Hematopoietic multipotent progenitor cell (in vitro differentiated cells): ENCODE measurements at places on chromosomes 16 and 17. TPM values are rescaled to one million over a fixed set of nuclear protein-coding genes. Genes with fewer than 3 reads are reported as not detected.

The CHST4 gene
- total RNA-seq, result not detected

The C17orf113 gene
- 12.9 TPM for total RNA-seq

The SPAG5 gene
- total RNA-seq, result 6.2 TPM

The ABI3 gene
- total RNA-seq, result 0.54 TPM

The TTYH2 gene
- 13.5 TPM for total RNA-seq

The C16orf86 gene
- total RNA-seq, result 15.9 TPM

The ITGAX gene
- total RNA-seq, result 18.6 TPM

The NPIPB8 gene
- not detected for total RNA-seq

The EVI2A gene
- 13.7 TPM for total RNA-seq

The G6PC1 gene
- total RNA-seq, result not detected

The CIITA gene
- total RNA-seq, result 88.6 TPM

The PRSS27 gene
- 3.2 TPM for total RNA-seq

The OVCA2 gene
- 18.9 TPM for total RNA-seq

The WFDC1 gene
- 2.4 TPM for total RNA-seq

The DOK4 gene
- total RNA-seq, result 17.0 TPM

The DPH1 gene
- 89.7 TPM for total RNA-seq

The SCGB1C2 gene
- not detected for total RNA-seq

The TBC1D3H gene
- total RNA-seq, result not detected

The KRT36 gene
- total RNA-seq, result not detected

The CSH1 gene
- not detected for total RNA-seq

The TBC1D3D gene
- total RNA-seq, result not detected

The PRR29 gene
- total RNA-seq, result 1.6 TPM

The COG7 gene
- 28.0 TPM for total RNA-seq

The CARD14 gene
- not detected for total RNA-seq

The PRSS8 gene
- not detected for total RNA-seq

The SLC38A8 gene
- total RNA-seq, result not detected

The SHBG gene
- total RNA-seq, result not detected

The KRT40 gene
- total RNA-seq, result not detected

The NPIPB6 gene
- total RNA-seq, result 1.1 TPM

The EVPLL gene
- total RNA-seq, result not detected

The KCTD19 gene
- 0.54 TPM for total RNA-seq

The PPM1E gene
- total RNA-seq, result under 0.01 TPM

The PIRT gene
- total RNA-seq, result not detected

The RRAD gene
- total RNA-seq, result 0.27 TPM

The TPPP3 gene
- 5.1 TPM for total RNA-seq

The NHLRC4 gene
- 14.3 TPM for total RNA-seq

The KCNAB3 gene
- 1.1 TPM for total RNA-seq

The PYY gene
- not detected for total RNA-seq

The NPB gene
- 0.54 TPM for total RNA-seq

The TM4SF5 gene
- total RNA-seq, result not detected

The TEKT5 gene
- under 0.01 TPM for total RNA-seq

The CCL15 gene
- not detected for total RNA-seq
